ENCODE measurements at places on chromosomes 13 and 19.

DNA sequence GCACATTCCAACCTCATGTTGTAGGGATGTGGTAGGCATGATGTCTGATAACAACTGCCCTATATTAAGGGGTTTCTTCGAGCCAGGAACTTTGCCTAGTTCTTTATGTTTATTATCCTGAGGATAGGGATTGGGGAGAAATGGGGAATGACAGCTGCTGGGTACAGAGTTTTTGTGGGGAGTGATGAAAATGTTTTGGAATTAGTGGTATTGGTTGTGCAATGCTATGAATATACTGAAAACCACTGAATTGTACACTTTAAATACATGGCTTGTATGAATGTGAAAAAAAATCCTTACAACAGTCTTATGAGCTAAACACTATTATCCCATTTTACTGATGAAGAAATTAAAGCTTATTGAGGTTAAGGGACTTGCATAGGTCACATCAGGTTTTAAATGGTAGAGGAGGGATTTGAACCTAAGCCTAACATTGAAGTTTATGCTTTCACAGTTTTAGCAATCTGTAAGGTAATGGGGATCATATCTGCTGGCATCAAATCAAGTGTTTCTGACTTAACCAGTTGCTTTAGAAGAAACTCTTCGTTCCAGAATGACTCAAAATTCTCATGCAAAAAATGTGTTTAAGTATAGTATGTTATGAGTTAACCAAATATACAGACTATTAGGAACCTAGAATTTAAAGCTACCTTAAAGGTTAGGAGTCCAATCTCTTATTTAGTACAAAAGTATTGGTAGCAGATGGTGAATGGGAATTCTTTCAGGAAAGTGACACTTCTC, 61.4 kb downstream of the ERCC5 start:
- DNase-seq, result no peak

DNA sequence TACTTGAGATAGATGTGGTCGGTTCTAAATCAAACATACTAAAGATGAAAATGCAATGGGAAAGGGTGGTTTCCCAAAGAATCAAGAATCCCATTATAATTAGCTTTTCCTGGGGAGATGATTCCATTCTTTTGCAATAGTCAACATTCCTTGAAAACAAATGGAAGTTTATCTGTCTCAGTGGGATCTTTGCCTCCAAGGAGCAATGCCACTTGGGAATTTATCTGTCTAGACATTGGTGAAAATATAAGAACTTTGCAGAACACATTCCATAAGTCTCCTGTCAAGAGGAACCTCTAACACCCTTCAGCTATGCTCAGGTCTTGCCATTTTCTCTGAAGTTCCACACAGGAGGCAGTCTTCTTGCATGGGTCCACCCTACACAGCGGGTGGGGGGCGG, 152.5 kb downstream of the KCTD12 start:
- no peak for DNase-seq

GRCh38 chr13:77628170-77628569, 69.3 kb upstream of the SLAIN1 start:
- DNase-seq, result no peak

DNA sequence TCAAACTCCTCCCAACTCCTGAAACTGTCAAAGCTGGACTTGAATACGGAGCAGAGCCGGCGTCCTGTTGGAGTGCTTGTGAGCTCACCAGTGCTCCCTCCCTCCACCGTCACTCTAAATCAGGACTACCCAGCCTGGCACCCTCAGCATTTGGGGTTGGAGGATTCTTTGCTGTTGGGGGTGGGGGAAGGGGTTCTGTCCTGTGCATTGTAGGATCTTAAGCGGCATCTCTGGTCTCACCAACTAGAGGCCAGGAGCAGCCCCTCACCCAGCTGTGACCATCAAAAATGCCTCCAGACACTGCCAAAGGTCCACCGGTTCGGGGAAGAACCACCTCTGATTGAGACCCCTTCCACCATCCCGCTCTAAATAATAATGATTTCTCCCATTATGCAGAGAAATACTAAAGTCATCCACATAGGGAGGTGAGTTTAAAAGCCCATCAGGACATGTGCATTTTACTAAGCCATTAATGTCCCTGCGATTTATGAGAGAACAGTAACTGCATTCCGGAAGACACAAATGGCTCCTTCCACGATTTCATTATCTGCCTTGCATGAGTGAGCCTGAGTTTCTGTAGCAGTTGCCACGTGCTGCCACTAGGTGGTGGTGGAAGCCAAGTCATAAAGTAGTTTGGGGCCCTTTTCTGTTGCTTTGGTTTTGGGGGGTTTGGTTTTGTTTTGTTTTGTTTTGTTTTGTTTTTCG, 16.1 kb upstream of the USP29 start:
- peak; percentile 67 for DNase-seq

DNA sequence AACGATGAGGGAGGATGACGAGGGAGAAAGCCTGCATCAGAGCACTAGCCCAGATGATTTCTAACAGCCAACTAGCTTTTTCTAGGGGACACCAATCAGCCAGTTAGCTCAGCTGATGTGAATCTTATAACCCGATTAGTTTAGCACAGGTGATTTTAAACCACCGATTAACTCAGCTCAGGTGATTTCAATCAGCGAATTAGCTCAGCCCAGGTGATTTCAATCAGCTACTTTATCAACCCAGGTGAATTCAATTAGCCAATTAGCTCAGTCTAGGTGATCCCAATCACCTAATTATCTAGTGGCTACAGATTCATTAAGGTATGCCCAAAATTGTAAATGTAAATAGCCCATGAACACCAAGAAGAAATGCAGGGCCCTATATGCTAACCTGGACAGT, 146.9 kb downstream of the ZNF486 start:
- DNase-seq, result no peak

GRCh38 chr19:33333642-33334041, 31.3 kb upstream of the CEBPA start:
- DNase-seq, result no peak

- DNase-seq, result no peak
Observed at GRCh38 chr19:16454351-16454918, 17.3 kb downstream of the EPS15L1 start.

- DNase-seq, result no peak
Observed at GRCh38 chr13:43357564-43357963, 334.2 kb downstream of the DNAJC15 start.

- DNase-seq, result no peak
Observed at GRCh38 chr13:50745542-50746115, 97.9 kb downstream of the DLEU7 start.

DNA sequence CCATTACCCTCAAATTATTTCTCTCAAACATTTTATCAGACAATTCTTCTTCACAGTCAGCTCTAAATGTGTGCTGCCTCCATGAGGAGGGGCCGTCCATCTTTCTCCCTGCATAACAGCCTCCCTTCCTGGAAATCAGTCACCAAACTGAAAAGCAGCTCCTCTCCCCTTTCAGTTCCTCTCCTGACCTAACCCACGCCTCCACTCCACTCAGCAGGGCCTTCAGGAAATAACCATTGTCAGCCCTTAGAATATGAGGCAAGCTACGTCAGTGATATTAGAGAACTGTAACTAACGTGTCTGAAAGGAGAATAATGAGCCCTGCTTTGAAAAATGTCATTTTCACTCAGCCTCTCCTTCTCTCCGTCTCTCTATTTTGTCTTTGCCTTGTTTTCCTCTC, 116.2 kb downstream of the OLFM4 start:
- DNase-seq, result no peak

DNA sequence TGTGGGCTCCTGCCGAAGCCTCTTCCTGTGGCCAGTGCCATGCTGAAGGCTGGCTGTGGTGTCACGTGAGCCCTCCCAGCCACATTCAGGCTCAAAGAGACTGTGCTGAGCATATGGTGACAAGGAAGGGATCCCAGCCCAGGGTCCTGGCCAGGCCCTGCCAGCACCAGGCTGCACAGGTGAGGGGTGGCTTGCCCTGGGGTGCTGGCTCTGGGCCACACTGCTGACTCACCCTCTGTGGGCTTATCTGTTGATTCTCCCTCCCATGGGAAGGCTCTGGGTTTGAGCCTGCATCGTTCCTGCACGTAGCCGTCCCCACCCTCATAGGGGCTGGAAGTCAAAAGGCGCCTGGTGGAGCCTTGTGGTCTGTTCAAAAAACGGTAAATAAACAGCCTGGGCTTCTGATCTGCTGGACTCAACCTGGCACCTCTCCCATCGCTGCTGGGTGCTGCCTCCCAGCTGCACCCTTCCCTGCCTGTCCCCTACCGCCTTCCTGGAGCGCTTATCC, 31.1 kb downstream of the DNM2 start:
- DNase-seq, result no peak

DNA sequence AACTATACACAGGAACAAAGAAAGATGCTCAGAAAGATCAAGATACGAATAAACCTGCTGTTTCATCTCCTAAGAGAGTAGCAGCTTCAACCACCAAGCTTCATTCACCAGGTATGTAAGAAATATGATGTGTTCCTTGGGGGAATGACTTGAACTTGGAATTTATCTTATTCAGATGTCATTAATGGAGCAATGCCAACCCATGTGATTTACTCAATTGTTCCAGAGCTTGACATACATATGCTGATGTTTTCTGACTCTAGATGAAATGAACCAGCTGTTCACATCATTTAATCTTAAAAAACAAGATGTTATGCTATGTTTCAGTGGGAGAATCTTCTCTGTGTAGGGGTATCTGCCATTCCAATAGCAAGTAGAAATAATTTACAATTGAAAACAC, 270.9 kb downstream of the SLC7A1 start:
- DNase-seq, result no peak

DNA sequence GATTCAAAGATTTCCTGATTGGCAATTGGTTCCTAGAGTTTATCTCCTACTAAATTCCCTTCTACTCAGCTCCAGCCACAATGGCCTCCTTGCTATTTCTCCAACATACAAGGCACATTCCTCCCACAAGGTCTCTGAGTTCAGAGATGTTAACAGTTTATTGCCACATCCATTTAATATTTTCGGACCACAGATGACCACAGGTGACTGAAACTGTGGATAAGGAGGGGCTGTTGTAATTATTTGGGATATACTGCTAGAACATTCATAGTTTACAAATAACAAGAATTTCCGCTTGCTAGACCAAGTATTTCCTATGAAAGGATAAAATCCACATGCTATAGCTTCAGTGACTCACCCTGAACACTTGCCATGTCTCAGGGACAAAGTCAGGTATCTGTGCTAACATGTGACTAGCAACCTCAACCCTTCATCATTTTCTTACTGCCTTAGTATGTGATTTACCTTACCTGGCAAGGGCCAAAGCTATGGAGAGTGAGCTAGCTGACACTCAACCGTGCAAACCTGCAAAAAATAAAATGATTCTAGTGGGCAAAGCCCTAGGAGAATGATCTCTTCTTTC, 117.7 kb downstream of the TBC1D4 start:
- no peak for DNase-seq

DNA sequence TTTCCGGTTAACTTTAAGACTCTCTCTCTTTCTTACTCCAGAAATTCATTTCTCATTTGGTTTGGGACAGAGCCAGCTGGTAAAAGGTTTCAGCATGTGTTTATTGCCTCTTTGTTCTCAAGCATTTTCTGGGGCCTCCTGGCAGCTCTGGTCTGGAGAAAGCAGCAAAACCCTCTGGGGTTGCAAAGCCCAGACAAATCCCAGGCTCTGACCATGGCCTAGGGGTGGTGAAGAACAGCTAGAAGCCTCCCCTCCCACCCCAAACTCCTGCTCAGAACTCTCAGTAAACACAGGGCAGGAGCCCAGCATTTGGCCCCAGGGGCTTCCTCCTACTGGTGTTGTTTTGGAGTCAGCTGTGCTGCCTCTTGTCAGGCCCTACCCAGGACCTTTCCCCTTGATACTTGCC, 124.2 kb upstream of the SERP2 start:
- no peak for DNase-seq

GRCh38 chr19:3504735-3505134, 1.4 kb upstream of the FZR1 start:
- no peak for DNase-seq

- DNase-seq, result peak; percentile 61
Observed at GRCh38 chr13:99258210-99258860, at the start of gene GPR18. Gene GPR18 (minus strand): TSS chr13:99258379. CDS start chr13:99255872, 2,507 bp downstream.

GRCh38 chr19:47436712-47437401, 17.5 kb upstream of the MEIS3 start:
- peak; percentile 92 for DNase-seq

DNA sequence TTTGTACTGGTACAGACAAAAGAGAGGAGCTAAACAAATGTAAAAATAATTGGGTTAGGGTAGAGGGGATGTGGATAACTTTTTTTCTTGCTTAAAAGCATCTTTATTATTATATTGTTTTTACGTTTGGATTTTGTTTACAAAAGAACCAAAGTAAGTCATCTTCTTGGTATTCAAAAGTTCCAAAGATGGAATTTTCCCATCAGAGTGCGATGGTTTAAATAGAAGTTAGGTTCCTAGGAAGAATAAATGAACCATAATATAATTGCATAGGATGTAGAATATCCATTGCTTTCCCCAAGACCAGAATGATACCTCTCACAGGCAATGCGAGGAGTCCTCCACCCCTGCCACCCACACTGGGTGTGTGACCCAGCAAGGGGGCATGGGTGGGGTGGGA, 99.4 kb upstream of the RNF113B start:
- DNase-seq, result no peak

DNA sequence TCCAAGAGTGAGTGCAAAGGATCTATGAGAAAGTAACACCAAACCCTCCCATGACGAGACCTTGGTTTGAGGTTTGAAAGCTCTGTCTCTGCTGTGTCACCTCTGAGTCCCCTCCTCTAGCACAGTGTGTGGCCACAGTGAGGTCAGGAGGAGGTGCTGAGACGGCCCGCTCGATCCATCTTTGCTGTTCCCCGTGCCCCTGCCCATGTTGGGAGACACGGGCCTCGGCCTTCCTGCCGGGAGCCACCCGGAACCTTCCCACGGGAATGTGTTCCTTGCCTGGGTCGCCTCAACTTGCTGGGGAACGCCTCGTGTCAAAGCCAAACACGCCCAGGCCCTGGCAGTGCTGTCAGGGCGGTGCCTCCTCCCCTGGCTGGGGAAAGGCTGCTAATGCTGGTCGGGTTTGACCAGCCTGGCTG, 10.1 kb downstream of the NANOS3 start:
- no peak for DNase-seq

- DNase-seq, result no peak
Observed at GRCh38 chr19:48737360-48737998, 2.9 kb downstream of the RASIP1 start.

- no peak for DNase-seq
Observed at GRCh38 chr19:36420961-36421748, 2.7 kb upstream of the ZFP82 start.

DNA sequence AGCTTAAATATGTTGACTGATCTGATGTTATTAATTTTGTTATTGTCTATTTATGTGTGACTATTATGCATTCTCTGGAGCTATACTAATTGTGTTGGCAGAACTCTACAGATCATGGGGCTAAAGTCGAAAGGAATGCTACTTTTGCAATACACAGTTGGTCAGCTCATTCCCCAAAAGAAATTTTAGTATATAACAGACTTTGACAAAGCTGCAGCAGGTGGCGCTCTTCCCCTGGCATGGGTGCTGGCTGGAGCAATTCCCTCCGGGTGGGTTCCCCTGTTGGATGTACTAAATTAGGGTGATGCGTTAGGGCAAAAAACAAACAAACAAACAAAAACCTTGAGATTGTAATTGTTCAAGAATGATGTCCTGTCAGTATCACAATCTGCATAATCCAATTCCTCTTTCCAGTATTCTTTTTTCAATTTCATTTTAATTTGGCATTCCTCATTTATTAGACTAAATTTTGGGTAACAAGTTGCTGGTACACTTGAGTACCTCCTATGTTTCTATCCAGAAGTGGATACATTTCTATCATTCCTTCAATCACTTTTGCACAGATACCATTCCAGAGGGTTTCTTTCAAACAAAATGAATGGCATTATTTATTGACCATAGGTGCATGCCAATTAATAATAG, 322.8 kb upstream of the EDNRB start:
- DNase-seq, result peak; percentile 45

GRCh38 chr19:5804516-5805461, at the start of gene NRTN:
Gene NRTN (plus strand): TSS chr19:5805067. CDS start chr19:5824166, 19,099 bp downstream.
- peak; percentile 58 for DNase-seq

GRCh38 chr13:46289260-46289955, 77.7 kb downstream of the LRRC63 start:
- no peak for DNase-seq
